ENCODE measurements at places on chromosomes 1 and 21.

GRCh38 chr1:101253976-101254674 lies 17.3 kb downstream of the S1PR1 start:
- peak; percentile 57 for DNase-seq

DNA sequence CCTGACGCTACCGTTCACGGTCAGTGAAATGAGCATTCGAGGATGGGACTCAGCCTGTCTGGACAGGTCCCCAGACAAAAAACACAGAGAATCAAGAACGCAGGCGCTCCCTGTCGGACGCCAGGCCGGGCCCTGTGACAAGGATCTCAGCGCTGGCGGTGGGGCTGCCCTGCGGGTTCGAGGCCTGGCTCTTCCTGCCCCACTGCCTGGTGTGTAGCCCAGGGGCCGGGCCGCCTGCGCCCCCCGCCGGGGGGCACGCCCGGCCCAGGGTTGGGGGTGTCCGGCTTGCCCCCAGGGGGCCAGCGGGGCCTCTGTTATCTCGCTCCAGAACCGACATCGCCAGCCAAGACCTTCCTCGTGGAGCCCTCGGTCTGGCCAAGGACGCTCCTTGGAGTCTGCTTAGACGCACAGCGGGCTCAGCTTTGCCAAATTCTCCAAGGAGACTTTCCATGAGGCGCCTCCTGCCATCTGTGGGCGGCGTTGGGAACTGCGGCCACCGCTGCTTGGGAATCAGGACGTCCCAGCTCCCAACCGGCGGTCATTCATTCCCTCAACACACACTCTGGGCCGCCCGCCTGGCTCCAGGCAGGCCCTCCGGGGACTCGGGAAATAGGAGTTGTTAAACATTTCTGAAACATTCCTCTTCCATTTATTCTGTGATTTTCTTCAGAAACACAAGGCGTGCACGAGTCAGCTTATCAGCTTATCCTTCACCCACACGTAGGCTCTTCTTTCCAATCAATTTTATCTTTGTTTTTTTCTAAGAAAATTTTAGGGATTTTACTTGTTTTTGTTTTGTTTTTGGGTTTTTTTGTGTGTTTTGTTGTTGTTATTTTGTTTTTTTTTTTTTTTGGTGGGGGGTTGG lies 11.3 kb upstream of the RIPK4 start:
- DNase-seq: no peak

GRCh38 chr1:23590058-23590783 lies 30.9 kb upstream of the ID3 start:
- DNase-seq: no peak

- DNase-seq: peak; percentile 16
These were observed 1.1 kb downstream of the CTPS1 start for GRCh38 chr1:40980453-40981121.

DNA sequence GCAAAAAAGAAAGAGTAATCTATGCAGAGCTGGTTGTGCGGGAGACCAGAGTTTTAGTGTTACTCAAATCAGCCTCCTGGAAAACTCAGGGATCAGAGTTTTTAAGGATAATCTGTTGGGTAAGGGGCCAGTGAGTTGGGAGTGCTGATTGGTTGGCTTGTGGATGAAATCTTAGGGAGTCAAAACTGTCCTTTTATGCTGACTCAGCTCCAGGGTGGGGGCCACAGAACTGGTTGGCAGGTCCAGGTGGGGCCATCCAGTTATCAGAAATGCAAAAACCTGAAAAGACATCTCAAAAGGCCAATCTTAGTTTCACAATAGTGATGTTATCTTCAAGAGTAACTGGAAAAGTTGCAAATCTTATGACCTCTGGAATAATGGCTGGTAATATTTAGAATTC lies 3.3 kb downstream of the EXTL2 start:
- no peak for DNase-seq

All from renal pelvis (tissue), 12 donors.